ENCODE measurements at places on chromosomes 2 and 18.
A peak's percentile ranks its signal among the peaks of the same experiment; 100 is the strongest.

DNA sequence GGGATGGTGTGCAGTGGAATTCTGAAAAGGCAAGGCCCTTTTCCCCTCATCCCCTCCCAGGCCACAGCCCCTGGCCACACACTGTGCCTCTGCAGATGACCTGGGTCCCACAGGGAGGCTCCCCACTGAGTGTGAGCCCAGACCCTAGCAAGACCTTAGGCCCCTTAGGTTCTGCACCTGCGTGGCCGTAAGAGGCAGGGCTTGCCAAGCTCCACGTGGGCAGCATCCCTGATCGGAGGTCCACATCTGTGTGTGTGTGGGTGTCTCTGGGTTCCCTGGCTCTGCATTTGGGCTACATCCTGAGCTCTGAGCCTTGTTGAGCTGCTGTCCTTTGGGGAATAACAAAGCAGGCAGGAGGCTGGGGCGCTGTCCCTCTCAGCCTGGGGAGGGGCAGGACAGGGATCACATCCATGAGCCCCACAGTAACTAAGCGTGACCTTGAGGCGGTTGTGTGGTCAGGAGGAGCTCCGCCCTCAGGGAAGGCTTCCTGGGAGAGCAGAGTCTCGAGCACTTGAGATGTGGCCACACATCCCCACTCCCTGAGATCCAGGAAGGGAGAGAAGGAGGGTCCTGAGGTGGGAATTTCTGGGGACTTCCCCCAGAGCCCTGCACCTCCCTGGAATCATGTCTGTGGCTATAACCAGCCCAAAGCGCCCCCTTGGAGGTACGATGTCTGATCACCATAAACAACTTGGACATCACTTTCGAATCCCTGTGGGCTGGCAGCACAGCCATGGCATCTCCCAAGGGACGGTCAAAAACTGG, 84.8 kb downstream of the STPG4 start:
- no peak for DNase-seq

DNA sequence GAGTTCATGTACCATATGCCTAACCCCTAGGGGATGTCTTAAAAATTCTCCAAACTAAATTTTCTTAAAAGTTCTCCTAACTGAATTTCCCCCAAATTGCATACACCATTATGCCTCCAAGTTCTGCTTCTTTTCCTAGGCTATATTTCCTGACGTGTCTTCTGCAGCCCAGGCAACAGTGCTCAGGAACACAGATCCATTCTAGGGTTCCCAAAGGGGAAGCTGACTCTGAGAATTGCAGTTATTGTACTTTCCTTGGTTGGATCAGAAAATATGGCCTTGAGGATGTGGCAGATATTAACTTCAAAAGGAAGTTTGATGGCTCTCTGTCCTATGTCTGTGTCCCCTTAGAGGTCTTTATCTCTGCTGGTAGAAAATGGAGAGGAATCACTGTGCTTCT, 124.3 kb downstream of the TMEM17 start:
- DNase-seq = no peak

- DNase-seq = no peak
Measured at GRCh38 chr2:161710131-161710915, 86.1 kb downstream of the SLC4A10 start.

DNA sequence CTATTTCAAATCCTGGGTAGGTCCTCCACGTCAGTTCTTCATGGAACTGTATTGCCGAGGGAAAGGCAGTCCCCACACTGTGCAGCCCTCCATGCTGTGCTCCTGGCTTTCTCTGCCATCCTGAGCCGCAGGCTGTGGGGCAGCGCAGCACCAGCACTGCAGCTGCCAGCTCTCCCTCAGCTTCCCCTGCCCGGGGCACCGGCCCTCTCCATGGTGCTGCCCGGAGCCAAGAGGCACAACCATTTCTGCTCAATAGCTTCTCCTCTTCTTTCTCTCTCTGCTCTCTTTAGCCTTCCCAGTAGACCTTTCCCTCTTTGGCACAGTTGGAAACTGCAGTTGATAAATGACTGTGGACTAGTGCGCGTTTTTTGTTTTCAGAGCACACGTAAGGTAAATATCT, 12.1 kb downstream of the ANKRD23 start:
- DNase-seq = no peak

DNA sequence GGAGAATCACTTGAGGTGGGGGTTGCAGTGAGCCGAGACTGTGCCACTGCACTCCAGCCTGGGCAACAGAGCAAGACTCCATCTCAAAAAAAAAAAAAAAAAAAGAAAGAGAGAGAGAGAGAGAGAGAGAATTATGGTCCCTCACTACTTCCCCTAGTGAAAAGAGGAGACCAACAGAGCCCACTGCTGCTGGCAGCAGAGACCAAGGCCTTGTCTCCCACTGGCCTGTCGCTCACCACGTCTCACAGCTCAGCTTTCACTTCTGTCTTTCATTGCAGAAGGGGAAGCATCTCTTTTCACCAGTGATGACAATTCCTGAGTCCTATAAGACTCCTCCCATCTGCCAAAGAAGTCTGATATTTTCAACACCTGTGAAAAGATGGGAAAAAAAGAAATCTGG, 81.3 kb downstream of the CLHC1 start:
- DNase-seq = no peak

- no peak for DNase-seq
Measured at GRCh38 chr2:29462293-29462692, 347.1 kb downstream of the CLIP4 start.

- no peak for DNase-seq
Measured at GRCh38 chr2:74779587-74780135, 54.3 kb upstream of the HK2 start.

GRCh38 chr2:191656391-191656790, 21.5 kb upstream of the NABP1 start:
- DNase-seq = no peak

DNA sequence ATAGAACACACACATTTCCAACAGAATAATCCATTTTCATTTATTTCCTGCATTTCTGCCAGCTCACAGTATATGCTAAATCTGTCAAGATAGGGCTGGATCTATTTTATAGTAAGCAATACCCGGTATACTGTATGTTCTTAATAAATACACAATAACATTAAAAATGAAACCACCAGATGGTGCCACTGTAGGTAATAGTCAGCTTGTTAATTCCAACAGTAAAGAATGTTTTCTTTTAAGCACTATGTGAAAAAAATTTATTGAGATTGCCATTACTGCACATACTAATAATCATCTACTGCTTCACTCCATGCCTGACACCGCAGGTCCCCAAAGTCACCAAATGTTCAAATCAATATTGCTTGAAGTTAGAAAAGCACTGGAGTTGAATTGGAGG, 131.5 kb upstream of the PGAP1 start:
- DNase-seq = no peak

DNA sequence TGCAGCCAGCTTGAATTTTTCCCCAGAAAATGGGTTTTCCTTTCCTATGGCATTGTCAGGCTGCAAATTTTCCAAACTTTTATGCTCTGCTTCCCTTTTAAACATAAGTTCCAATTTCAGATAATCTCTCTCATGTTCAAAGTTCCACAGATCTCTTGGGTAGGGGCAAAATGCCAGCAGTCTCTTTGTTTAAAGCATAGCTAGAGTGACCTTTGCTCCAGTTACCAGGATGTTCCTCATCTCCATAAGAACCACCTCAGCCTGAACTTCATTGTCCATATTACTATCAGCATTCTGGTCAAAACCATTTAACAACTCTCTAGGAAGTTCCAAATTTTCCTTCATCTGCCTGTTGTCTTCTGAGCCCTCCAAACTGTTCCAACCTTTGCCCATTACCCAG, 68.3 kb downstream of the SGPP2 start:
- no peak for DNase-seq

GRCh38 chr2:96895746-96896651, 26.1 kb upstream of the SEMA4C start:
- DNase-seq = no peak

GRCh38 chr2:9799011-9799596, 44.2 kb upstream of the TAF1B start:
- no peak for DNase-seq

DNA sequence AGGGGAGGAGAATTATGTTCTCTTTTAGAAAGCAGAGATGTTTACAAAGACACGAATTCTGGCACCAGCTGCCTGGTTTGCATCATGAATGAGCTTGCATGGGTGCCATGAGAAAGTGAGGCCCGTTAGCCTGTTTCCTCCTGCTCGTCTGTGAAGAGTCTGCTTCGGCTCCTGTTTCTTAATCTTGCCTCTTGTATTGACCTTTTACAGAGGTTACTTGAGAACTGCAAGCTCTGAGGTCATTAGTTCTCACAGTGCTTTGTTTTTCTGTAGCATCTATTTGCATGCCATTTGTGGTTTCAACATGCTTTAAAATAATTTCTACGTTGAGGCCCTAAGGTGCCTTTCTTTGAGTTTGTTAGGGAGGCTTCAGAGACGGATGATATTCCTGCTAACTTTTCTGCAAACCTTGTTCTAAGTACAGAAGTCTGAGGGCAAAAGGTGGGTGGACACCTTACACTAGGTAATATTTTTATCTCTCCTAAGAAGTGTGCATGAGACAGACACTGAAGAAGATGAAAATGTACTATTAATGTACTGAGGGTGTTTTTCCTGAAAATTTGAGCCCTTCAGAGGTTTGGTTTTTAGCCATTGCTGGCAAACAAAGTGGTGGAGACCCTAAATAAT, 53.4 kb upstream of the LINC00305 start:
- DNase-seq = no peak

- no peak for DNase-seq
Measured at GRCh38 chr18:75858754-75859153, 431.3 kb upstream of the SMIM21 start.

- DNase-seq = peak; percentile 89
Measured at GRCh38 chr18:3608488-3608887, 158.5 kb downstream of the TGIF1 start.

- DNase-seq = no peak
Measured at GRCh38 chr2:9750224-9751215, 92.8 kb upstream of the TAF1B start.

Measured in foreskin melanocyte (primary cell).